RCC 7860 (cell line): ENCODE measurements at places on chromosomes 4 and X.

GRCh38 chrX:44017676-44018075 lies 44.5 kb upstream of the NDP start:
- no peak for DNase-seq

- no peak for DNase-seq
Observed at GRCh38 chr4:94523617-94524016, 71.9 kb downstream of the PDLIM5 start.

DNA sequence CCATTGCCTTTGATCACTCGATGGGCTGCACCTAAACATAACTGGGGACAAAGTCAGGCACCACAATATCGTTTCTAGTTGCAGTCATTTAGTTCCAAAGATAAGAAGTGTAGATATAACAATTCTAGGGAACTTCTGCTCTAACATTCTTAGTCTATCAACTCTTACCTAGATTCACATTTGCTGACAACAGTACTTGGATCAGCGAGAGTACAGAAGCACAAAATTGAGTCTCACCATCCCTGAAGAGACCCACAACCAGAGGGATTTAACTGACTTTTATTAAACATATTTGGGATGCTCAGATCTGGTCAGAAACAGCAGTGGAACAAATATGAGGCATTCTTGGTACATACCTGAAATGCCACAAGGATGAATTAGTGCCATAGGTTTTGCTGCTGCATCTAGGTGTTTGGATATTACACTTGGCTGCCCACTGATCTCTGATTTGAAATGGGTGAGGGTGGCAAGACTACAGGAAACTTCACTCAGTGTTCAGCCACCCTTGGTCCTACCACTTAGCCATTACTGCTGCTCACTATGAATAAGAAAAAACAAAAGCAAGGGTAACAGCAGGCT lies 28.9 kb upstream of the HUWE1 start:
- DNase-seq, result peak; percentile 47

GRCh38 chrX:154327038-154327820 lies 31.6 kb downstream of the TKTL1 start:
- DNase-seq, result no peak

DNA sequence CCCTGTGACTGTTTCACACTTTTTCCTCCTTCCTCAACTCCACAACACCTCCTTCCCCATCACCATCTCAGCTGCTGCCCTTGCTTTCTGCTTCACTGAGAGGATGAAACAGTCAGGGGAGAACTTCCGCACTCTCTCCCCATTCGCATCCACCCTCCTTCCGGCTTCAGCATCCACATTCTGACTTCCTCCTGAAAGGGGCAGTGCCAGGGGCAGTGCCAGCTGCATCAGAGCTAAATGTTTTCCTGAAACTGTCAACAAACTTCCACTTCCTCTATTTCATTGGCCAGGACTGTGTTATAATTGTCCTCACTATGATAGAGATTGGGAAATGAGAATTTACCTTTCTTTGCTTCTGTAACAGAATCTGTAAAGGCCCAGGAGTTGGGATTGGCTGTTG lies 18.2 kb upstream of the RASL11B start:
- no peak for DNase-seq
